ENCODE measurements at places on chromosomes 2 and 18.
A peak's percentile ranks its signal among the peaks of the same experiment; 100 is the strongest.

- DNase-seq: no peak
These were observed 1.9 kb downstream of the SOS1 start for GRCh38 chr2:39118786-39119499.

GRCh38 chr2:188278388-188279092 is 13.1 kb upstream of the GULP1 start:
- DNase-seq: no peak

DNA sequence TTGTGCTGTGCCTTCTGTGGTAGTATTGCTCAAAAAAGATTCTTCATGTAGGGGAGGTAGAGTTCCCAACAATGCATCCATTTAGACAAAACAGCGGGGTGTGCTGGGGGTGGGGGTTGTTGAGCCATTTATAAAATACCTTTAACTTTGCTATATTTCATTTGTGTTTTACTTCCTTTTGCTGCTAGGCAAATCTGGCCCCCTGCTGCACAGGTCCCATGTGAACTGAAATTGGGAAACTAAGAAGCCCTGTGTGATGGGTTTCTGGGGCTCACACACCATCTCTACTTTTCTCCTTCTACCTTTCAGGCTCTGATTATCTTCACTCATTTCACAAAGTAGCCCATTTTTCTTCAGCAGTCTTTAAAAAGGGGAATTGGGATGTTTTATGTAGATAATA is 52.7 kb upstream of the ITGA4 start:
- DNase-seq: no peak

DNA sequence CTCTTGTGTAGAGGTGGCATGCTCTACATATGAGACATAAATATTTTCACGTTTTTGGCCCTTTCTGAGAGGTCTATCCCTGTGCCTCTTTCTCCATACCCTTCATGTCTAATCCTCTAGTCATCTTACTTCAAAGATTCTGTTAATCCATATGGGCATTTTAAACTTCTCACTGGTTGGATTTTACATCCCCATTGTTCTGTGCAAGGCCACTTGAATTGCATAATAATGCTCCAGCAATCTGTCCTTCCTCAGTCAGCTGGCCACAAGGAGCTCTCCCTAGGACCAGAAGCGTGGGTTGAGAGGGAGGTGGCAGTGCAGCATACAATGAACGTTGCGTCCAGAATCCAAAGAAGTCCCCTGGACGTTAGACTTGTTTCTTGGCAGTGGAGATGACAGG is 58.2 kb downstream of the TDRD15 start:
- no peak for DNase-seq

DNA sequence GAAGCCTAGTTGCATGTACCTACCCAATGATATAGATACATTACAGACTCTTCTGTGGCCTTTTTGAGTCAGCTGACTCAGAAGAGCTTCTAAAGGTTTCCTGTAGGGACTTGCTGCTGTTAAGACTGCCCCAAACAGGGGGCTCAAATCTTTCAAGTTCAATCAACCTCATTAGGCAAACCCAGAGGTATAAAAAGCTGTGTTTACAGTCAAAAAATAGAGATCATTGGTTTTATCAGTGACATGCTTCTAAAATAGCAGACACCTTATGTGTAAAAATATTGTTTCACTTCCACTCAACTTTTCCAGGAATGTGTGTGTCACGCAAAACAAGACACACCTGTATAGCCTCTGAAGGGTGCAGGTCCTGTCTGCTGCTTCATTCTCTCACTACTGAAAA is 624.3 kb upstream of the FANCL start:
- DNase-seq: no peak

DNA sequence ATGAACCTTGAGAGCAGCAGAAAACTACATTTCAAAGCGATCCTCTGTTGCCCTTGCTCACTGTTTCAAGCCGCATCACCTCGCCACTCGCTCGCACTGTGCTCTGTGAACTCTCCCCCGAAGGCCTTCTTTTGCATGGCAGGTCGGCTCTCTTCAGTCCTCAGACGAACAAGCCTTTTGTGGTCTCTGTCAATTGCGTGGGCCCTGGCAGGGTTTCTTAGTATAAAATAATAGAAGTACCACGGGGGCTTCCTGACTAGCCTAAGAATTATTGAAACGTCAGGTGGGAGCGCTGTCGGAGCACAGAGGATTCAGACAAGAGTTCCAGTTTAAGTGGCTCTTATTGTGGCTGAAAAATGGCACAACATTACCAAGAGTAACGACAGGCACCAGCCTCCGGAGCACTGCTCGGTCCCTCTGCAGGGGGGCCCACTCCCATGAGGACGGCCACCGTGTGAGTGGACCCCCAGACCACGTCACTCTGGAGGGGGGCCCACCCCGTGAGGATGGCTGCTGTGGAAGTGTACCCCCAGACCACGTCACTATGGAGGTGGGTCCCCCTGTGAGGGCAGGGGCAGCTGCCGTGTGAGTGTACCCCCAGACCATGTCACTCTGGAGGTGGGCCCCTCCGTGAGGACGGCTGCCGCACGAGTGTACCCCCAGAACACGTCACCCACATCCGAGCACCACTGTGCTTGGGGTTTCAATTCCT is 237.7 kb downstream of the HDAC4 start:
- no peak for DNase-seq

DNA sequence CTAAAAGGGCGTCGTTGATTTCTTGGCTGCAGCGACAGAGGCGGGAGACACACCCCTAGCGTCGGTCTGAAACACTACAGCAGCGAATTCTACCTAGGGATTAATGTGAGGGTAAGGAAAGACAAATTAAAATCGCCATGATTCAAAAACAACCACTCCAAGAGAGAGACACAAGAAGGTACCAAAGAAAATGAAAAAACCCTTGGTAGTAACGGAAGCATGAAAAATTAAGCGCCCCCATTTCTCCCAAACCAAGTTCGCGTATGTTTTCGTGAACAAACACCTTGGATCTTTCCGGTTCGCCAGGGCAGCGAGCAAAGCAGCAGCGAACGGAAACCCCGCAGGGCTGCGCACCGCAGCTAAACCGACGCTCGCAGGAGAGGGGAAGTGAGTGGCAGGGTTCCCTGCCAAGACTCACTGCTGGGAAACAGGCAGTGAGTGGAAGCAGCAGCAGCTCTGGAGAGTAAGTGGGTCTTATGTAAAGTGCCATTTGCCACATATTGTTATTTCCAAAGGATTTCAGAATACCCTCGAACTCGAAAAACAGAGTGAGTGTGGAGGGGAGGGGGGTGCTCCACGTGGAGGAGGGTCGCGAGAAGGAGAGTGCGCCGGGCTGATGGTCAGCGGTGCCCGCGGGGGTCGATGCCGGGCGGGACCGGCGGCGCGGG is 1.0 kb downstream of the PPP3R1 start:
- peak; percentile 86 for DNase-seq

DNA sequence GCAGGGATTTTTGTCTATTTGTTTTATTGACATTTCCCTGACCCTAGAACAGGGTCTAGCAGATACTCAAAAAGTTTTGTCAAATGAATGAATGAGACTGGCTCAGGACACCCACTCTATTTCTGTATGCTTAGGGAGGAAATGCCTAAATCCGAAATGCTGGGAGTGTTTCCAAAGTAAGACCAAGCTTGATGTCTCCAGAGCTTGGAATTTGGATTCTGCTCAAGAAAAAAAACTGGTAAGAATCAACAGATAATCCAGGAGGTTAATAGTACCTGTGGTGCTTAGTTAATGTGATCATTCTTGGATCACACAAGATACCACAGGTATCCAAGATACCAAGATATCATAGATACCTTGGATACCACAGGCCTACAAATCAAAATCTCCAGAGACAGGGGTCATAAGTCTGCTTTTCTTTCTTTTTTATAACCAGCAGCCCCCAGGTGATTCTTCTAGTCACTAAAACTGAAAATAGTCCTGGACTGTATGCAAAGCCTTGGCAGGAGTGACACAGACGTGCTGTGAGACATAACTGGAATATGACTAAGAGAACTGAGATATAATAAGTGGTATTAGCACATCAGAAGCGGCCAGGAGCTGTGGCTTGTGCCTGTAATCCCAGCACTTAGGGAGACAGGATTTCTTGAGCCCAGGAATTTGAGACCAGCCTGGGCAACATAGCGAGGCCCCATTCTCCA is 39.9 kb upstream of the SP3 start:
- DNase-seq: no peak

- DNase-seq: no peak
These were observed 60.1 kb downstream of the ITGB6 start for GRCh38 chr2:160139991-160140390.

GRCh38 chr2:232903989-232904388 is 33.9 kb downstream of the SNORC start:
- DNase-seq: no peak

DNA sequence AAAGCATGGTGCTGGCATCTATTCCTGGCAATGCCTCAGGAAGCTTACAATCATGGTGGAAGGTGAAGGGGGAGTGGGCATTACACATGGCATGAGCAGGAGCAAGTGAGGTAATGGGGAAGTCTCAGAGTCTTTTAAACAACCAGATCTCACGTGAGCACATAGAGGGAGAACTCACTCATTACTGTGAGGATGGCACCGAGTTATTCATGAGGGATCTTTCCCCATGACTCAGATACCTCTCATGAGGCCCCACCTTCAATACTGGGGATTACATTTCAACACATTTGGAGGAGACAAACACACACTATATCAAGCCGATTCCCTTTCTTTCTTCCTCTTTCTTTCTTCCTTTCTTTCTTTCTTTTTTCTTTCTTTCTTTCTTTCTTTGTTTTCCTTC is 47.9 kb upstream of the FANCL start:
- no peak for DNase-seq

- peak; percentile 33 for DNase-seq
These were observed 87.4 kb downstream of the INO80D start for GRCh38 chr2:205998583-205998982.

DNA sequence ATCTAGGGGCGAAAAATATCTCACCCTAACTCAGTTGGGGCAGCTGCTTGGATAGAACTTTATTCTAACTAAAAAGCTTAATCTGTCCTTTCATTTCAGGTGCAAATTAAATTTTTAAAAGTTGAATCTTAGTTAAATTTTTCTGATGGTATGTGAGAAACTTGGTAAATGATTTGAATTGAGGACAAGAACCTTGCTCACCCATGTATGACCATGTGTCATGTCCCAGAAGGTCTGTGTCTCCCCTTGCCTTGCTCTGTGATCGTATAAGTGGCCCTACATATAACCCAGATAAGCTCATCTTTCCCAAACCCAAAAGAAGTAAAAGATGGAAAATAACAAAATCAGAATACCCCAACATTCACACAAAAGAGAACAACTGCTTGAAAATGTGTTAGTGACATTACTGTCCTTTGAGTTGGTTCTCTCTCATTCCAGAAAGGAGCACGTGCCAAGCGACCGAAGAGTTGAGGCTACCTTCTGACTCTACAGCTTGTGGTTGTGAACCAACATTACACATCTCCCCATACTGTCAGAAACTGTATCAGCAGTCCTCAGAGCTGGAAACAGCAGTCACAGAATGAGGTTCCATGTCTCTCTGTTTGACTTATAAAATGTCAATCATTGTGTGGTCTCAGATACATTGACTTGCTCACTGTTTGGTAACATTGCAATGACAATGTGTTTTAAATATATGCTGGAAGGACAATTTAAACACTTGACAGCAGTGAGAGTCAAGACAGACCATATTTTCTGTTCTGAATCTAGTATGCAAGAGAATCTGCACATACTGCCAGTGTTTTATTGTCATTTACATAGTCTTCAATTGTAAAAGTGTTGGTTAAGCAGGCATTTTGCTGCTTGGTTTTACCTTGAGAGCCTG is 46.3 kb upstream of the TANK start:
- no peak for DNase-seq

- DNase-seq: no peak
These were observed 160.7 kb downstream of the ALPK2 start for GRCh38 chr18:58468191-58468590.

GRCh38 chr2:154686162-154686561 is 12.3 kb upstream of the KCNJ3 start:
- DNase-seq: no peak

GRCh38 chr2:147033044-147033443 is 811.8 kb upstream of the ACVR2A start:
- no peak for DNase-seq

DNA sequence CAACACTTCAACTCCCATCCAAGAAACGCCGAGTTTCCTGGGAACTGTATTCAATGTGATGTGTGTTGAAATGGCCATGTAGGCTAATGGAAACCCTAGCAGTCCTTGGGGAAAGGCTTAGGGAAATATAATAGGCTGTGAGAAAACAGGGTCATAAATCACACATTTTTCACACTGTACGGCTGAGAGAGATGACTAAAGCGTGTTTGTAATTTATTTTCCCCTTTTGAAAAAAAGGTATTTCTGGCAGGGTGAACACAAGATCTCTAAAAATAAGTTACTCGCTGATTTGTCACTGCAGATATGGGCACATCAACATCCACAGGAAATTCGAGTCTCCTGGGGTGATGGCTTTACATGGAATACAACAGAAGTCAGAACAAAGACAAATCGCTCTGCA is 109.6 kb upstream of the ST6GAL2 start:
- DNase-seq: no peak

DNA sequence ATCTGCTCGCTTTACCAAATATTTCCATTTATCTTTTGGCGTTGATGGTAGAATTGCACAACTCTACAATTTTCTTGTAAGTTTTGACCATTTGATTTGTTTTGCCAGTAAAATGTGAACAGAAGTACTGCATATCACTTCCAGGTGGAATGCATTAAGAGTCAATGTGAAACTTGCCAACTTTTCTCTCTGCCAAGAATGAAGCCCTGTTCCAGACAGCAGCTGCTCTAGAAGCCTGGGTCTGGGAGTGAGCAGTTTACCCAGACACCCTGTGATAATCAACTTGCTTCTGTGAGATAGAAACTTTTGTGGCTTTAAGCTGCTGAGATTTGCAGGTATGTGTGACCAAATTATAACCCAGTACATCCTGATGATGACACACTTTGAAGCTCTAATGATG is 115.9 kb upstream of the SYT4 start:
- no peak for DNase-seq

GRCh38 chr2:183019718-183020442 is 18.4 kb downstream of the NCKAP1 start:
- no peak for DNase-seq

- no peak for DNase-seq
These were observed 9.9 kb upstream of the GAREM2 start for GRCh38 chr2:26162963-26163362.

DNA sequence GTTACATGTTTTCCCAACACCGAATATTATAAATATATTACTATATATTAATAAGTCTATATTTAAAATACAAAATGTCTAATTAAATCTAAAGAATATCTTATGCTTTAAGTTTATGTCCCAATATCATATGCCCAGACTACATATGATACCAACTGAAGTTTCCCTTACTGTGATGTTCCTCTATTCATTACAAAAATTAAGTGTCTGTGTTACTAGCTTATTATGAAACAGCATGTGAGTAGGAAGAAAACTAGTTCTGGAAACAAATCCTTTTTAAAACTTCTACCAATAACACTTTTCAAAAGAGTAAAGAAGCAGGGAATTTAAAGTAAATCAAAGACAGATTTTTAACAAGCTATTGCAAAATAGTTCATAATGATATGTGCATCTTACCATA is 17.8 kb downstream of the HNRNPLL start:
- DNase-seq: peak; percentile 63

GRCh38 chr2:76298041-76298440 is 587.3 kb upstream of the GCFC2 start:
- DNase-seq: no peak

GRCh38 chr2:236341721-236342120 is 77.5 kb upstream of the ASB18 start:
- no peak for DNase-seq

- DNase-seq: no peak
These were observed 6.5 kb downstream of the KCNJ3 start for GRCh38 chr2:154704991-154705390.

GRCh38 chr2:26609839-26610277 is 31.3 kb downstream of the CIB4 start:
- DNase-seq: no peak

Data from inflammatory macrophage treated with lipopolysaccharide for 4 hours (primary cell).